ENCODE measurements at places on chromosomes 13 and 19.

GRCh38 chr19:2768365-2769132 lies 14.5 kb downstream of the SGTA start:
- DNase-seq = no peak

- no peak for DNase-seq
Observed at GRCh38 chr19:38792250-38793111, 3.5 kb downstream of the LGALS7B start.

DNA sequence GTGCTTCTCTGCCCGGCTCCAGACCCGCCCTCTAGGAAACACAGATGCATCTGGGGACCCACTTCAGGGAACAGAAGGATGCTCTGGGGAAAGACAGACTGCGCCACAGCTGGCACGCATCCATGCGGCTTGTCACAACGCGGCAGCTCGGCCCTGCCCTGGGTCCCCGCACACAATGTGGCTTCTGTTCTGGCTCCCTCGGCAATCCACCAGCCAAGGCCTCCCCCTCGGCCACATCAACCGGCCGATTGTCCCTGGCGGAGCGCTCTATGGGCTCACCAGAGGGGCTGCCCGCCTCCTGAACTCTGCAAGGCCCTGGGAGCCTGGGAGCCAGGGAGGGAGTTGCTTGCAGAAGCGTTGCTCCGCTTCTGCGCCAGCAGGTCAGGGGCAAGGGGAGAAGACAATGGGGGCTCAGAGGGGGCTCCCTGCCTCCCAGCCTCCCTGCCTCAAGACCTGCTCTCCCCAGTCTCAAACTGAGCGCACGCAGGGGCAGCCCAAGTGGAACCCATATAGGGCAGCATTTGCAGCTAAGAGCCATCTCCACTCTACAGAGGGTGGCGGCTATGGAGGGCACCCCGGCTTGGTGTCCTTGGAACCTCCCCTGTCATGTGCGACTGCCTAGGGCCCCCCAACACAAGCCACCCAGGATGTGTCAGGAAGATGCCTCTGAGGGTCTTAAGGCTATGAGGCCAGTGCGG lies 37.9 kb downstream of the MLLT1 start:
- DNase-seq = no peak

GRCh38 chr13:111275995-111276618 lies 44.3 kb upstream of the TEX29 start:
- DNase-seq = no peak

DNA sequence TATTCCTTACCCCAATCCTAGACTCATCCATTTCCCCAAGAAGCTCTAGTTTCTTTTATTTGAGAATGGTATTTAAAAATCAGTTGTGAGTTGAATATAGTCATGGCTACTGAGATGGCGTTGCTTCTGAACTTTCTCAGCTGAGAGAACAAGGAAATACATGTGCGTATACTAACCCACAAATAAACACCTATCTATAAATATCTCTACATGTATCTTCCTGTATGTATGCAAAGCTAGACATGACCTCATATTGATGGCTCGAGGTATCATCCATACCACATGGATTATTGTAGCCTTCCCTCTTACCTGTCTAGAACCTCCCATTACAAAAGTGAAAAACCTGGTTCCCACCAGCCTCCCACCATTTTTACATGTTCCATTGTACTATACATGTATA lies 141.0 kb downstream of the UFM1 start:
- no peak for DNase-seq

GRCh38 chr19:14160017-14160703 lies 23.8 kb upstream of the ASF1B start:
- DNase-seq = no peak

DNA sequence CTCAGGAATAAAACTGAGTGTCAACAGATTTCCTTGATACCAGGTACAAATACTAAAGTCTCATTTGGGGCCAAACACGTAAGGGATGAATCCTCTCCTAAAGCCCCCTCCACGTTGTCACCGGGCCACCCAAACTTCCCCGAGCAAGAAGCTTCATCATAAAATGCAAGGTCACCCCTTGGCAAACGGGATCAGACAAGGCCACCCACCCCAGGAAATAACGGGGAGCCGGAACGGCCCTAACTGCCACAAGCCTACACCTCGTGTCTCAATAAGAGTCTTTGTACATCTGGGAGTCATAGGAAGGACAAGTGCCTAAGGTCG lies 717 bp downstream of the EEF2 start:
- no peak for DNase-seq

DNA sequence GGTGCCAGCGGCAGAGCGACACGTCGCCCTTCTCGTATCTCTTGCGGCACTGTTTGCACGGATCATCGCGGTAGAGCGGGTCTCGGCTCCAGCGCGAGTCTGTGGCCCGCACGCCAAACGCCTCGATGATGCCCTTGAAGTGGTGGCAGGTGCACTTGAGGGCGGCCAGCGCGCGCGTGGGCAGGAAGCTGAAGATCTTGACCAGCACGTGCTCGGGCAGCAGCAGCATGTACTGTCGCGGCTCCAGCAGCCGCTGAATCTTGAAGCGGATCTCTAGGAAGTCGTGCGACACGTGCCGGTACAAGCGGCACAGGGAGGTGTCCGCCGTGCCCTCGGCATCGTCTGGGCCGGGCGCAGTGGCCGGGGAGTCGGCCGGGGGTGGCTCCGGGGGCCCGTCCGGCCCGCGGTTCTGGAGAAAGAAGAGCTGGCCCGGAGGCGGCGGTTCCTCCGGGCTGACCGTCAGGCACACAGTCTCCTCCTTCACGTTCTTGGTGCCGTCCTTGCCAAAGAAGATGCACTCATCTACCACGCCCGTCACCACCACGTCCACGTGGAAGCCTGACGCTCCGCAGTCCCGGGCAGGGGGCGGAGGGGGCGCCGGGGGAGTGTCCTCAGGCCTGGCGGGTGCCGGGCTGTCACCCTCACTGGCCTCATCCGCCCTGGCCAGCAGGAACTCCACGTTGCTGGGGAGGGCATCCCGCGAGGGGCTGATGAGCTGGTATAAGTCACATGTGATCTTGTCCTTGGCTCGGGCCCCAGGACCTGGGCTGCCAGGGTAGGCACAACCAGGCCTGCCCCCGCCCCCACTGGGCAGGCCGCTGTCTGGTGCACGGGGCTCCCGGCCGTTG lies 18.6 kb downstream of the FBXO46 start:
- no peak for DNase-seq

- DNase-seq = no peak
Observed at GRCh38 chr19:35120898-35121297, 5.3 kb downstream of the FXYD3 start.

DNA sequence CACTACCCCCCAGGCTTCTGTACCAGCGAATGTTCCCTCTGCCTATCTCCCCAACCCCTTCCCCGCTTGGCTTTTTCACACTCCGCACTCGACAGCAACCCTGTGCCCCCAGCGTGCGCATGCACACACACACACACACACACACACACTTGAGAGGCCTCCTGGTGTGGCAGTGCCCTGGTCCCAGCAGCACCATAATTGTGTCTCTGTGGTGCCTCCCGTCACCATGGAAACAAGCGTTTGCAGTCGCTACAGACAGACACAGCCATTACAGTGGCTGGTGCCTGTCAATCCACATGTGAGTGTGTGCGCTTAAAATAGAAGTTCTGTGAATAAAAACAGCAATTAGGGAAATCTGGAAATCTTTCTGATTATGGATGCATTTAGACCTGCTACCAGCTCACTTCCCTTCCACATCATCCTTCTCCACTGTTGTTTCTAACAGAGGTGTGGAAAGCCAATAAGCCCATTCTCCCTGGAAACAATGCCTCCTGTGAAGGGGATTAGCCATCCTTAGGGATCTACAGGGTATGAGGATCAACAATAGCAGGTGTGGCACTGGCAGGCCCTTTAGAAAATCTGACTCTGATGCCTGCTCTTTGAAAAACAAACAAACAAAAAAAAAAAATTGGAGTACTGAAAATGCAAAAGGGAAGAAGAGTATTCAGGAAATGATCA lies 146.3 kb downstream of the DCLK1 start:
- DNase-seq = no peak

DNA sequence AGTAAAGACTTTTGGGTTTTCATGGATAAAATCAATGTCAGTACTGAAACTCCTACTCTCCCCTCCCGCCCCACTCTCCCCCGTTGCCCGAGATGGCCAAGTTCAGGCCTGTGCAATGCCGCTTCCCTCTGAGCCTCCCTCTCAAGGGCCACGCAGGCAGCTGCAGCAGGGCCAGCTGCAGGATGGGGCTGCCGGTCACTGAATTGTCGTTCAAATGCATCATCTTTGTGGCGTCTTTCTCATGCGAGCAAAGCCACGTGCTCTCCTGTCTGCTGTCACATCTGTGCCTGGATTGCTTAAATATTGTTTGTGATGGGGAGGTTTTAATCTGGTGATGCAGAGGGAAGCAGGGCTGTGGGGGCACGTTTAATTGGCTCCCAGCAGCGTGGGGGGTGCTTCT lies 26.6 kb downstream of the SHISA2 start:
- no peak for DNase-seq

DNA sequence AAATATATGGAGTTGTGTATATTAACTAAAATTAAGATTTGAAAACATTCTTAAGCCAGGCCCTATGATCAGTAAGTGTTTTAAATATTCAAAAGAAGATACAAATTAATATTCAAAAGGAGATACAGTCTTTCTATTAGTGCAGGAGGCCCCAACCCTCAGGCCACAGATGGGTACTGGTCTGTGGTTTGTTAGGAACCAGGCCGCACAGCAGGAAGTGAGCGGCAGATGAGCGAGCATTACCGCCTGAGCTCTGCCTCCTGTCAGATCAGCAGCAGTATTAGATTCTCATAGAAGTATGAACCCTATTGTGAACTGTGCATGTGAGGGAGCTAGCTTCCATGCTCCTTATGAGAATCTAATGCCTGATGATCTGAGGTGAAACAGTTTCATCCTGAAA lies 232.9 kb downstream of the FOXO1 start:
- no peak for DNase-seq

- DNase-seq = no peak
Observed at GRCh38 chr19:34269081-34269480, 14.7 kb downstream of the GARRE1 start.

GRCh38 chr19:5911366-5911765 lies 2.7 kb upstream of the CAPS start:
- no peak for DNase-seq

DNA sequence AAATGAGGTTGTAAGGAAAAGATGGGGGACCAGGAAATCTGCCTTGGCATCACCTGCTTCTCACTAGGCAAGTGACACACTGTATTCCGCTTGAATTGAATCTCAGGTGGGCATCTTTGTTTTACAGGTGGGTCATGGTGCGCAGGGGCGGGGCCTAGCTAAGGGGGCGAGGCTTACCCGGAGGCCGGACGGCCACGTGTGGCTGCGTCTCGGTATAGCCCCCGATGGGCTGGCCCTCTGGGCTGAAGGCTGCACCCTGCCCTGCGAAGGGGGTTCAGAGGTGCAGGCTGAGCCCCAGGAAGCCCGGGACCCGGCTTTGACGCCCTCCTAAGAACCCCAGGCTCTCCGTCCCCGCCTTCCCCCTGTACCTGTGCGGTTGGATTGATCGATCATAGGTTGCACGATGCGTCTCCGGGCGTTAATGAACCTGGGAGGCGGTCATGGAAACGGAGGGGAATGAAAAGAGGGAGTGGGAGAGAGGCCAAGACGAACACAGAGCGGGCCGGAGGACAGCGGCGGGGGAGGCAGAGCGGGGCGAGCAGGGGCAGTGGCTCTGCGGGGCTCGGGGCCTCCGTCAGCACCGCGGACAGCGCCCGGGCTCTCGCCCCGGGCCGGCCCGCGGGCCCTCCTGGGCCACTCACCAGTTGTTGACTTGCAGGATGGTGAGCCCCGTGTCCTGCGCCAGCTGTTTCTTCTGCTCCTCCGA lies 12.5 kb downstream of the MEIS3 start:
- no peak for DNase-seq

DNA sequence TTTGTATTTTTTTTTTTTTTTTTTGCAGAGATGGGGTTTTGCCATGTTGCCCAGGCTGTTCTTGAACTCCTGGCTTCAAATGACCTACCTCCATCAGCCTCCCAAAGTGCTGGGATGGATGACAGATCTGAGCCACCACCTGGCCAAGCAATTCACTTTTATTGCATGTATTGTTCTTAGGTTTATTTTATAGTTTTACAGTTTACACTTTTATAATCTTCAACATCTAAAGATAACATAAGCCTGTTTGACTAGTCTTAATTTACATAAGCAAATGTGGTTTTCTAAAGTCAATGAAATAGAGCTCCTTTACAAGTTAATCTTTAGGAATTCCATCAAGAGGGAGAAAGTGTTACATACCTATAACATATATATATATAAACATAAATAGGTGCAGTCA lies 9.5 kb upstream of the MPV17L2 start:
- no peak for DNase-seq

GRCh38 chr19:57656346-57656745 lies 12.4 kb upstream of the ZSCAN4 start:
- DNase-seq = no peak

- no peak for DNase-seq
Observed at GRCh38 chr13:111304603-111305289, 15.7 kb upstream of the TEX29 start.

- DNase-seq = no peak
Observed at GRCh38 chr19:56969759-56970178, 129.2 kb upstream of the PEG3 start.

GRCh38 chr19:12778017-12778904 lies 2.9 kb upstream of the HOOK2 start:
- no peak for DNase-seq

DNA sequence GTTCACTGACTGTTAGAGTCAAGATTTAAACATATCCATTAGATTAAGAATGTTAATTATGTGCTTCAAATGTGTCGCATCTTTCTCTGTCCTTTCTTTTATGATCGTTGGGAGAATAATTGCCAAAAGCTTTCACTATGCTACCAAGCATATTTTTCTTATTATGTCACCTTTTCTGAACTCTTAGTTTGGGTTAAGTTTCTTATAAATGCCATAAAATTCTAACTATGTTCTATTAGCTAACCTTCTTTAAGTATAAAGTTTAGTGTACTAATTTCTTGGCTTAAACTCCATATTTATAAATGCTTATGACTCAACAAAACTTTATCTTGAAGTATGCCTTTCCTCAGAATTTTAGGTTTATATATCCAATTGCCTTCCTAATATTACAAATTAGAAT lies 1759.4 kb downstream of the PCDH9 start:
- no peak for DNase-seq

GRCh38 chr13:39943711-39944110 lies 288.2 kb downstream of the COG6 start:
- no peak for DNase-seq

GRCh38 chr13:22108283-22108942 lies 437.5 kb downstream of the FGF9 start:
- DNase-seq = no peak

DNA sequence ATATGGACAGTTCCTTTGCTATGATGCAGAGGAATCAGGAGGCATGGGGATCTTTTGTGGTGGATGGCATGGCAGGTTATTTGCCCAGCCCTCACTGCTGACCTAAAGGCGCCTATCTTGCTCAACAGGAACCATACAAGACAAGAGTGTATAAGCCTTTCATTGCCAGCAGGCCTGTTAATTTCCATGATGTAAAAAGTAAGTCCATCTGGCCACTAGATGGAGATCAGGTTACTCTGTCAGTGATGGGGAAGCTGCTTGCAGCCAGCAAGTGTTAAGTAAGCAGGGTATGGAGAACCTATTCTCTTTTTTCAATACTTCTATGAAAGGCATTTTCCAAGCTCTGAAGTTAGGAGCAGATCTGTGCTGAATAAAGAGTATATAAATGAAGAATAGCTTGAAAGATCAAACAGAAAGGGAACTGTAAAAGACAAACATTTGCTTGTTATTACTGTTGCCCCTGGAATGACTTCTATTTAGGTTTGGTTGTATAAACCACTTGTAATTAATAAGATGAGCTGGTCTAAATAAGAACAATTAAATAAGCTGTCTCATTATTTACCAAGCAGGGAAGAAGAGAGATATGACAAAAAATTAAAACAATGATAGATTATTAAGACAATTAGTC lies 210.9 kb downstream of the RGCC start:
- no peak for DNase-seq
